ENCODE measurements at places on chromosomes 4 and X.

GRCh38 chrX:140475025-140475424 lies 29.8 kb downstream of the SOX3 start:
- no peak for DNase-seq

- DNase-seq, result no peak
Observed at GRCh38 chrX:4690521-4690920, 977.1 kb upstream of the PRKX start.

- DNase-seq, result no peak
Observed at GRCh38 chrX:130155564-130155963, 10.1 kb downstream of the AIFM1 start.

GRCh38 chr4:66562276-66562806 lies 892.1 kb upstream of the EPHA5 start:
- DNase-seq, result no peak

GRCh38 chr4:149050840-149051239 lies 608.6 kb upstream of the NR3C2 start:
- no peak for DNase-seq

- no peak for DNase-seq
Observed at GRCh38 chr4:75655562-75655961, 17.6 kb downstream of the G3BP2 start.

GRCh38 chr4:78788007-78788889 lies 12.1 kb downstream of the BMP2K start:
- no peak for DNase-seq

- DNase-seq, result no peak
Observed at GRCh38 chr4:76256032-76256431, 4.5 kb downstream of the FAM47E start.
